ENCODE measurements at places on chromosomes 1 and 21.

- DNase-seq = no peak
Measured at GRCh38 chr1:148264374-148265276, 112.5 kb upstream of the NBPF11 start.

DNA sequence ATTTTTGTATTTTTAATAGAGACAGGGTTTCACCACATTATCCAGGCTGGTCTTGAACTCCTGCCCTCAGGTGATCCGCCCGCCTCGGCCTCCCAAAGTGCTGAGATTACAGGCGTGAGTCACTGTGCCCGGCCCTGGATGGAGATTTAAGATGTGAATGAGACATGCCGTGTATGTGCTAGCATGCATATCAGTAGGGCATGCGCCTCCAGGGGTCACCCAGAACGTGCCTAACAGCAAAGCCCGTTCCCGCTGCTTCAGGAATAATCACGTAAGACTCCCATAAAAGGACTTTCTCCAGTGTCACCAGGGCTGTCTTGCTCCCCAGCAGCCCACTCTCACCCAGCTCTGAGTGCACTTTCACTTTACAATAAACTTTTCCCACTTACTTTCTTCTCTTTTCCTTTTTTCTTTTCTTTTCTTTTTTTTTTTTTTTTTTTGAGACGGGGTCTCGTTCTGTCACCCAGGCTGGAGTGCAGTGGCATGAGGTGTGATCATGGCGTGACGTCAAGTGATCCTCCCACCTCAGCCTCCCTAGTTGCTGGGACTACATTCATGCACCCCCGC, 46.9 kb upstream of the DISP3 start:
- DNase-seq = no peak

DNA sequence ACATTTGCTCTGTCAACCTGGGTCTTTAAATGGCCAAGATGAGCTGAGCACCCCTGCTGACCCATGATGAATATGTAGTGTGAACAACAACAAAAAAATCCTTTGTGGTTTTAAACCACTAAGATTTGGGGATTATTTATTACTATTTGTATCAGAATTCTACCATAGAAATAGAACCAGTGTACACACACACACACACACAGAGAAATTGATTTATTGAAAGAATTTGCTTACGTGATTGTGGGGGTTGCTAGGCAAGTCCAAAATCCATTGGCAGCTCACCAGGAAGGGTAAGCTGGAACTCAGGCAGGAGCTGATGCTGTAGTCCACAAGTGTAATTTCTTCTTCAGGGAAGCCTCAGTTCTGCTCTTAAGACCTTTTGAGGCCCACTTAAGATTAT, 82.5 kb upstream of the MAP1LC3C start:
- no peak for DNase-seq

- no peak for DNase-seq
Measured at GRCh38 chr1:168328731-168329364, 48.2 kb downstream of the TBX19 start.

- no peak for DNase-seq
Measured at GRCh38 chr1:6131561-6131960, 48.6 kb downstream of the CHD5 start.

GRCh38 chr1:76330991-76331603, 256.6 kb downstream of the ST6GALNAC3 start:
- peak; percentile 74 for DNase-seq

DNA sequence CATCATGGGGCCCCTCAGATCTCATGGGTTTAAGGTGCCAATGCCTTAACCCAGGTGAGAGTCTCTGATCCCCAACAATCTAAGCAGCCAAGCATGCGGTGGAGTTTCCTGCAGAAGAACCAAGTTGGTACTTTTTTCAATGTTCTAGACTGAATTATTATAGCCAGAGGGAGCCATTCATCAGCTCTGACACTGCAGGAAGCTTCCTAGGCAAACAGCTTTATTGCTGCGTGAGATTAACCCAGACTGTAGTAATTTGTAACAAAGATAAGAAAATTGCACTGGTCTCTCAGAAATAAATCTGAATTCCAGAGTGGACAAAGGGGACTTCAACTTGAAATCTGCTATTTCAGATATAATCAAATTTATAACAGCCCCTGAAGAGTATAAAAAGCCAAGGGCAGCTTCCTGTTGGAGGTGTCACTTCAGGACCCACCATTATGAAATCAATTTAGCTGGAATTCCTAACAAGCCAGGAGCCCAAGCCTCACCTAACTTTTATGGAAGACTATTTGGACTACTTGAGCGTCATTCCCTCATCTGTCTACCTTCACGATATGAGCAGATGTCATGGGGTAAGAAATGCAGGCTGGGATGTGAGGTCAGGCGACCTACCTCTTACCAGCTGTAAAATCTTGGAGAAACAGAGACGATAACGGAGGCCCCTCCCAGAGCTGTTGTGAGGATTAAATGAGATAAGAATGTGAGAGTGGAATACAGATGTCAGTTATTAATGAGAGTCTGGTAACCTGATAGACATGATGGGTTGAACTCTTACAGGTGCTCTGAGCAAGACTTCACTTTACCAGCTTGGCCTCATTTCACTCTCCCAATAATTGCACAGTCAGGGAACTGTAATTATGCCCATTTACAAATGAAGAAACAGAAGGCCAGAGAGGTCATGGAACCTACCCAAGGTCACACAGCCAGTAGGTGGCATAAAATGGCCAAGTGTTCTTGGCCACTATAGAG, 135.1 kb downstream of the RRAGC start:
- DNase-seq = no peak

- DNase-seq = no peak
Measured at GRCh38 chr1:161706113-161706481, 932 bp upstream of the FCRLA start.

GRCh38 chr1:24263211-24263610, 55.9 kb upstream of the GRHL3 start:
- DNase-seq = no peak

DNA sequence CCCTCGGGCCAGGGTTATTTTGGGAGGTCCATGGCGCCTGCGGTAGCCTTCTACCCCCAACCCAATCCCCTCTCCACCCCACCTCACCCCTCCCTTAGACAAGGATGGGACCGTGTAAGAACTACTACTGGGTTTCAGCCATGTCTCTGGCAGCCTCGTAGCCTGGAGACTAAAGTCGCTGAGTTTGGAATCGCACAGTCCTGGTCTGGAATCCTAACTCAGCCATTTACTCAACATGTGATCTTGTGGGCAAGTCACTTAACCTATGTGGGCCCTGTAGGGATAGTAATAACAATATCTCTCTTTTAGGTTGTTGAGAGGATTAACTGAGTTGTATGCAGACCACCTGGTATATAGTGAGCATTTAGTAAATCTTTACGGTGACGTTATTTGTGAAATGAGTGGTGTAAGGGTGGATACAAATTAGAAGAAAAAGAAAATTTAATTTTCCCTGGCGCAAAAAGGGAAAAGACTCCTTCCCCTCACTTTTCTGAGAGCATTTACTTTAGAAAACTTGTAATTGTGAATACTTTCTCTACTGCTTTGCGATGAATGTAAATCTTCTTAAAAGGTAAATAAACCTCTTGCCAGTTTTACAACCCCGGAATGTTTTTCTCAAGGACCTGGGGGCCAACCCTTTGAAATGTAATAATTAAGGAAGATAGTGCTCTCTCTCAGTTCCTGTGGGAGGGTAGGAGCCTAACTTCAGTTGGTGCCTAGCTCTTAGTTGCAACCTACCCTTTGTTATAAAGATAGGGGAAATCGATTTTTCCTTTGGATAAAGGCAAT, 615 bp upstream of the MRPS15 start:
- DNase-seq = no peak

- DNase-seq = no peak
Measured at GRCh38 chr1:161324020-161324419, 9.8 kb downstream of the SDHC start.

DNA sequence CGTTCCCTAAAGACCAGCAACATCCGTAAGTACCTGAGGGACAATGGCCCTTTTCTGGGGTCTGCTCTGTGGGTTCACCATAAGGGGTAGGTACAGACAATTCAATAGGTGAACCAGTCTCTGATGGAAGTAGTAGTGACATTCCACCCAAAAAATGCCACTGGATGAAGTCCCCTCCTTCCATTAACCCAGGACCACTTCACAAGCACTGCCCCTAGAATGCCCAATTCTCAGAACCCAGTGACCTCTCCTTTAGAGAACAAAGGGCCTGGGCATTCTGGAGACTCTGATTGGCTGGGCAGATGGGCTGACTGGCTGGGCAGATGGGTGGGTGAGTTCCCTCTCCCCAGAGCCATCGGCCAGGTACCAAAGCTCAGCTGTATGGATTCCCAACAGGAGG, at the start of gene TEX38:
Gene TEX38 (plus strand): TSS at position 301 of the 400 bp plus-strand sequence. CDS start 81 bp downstream, at position 382.
- DNase-seq = no peak

DNA sequence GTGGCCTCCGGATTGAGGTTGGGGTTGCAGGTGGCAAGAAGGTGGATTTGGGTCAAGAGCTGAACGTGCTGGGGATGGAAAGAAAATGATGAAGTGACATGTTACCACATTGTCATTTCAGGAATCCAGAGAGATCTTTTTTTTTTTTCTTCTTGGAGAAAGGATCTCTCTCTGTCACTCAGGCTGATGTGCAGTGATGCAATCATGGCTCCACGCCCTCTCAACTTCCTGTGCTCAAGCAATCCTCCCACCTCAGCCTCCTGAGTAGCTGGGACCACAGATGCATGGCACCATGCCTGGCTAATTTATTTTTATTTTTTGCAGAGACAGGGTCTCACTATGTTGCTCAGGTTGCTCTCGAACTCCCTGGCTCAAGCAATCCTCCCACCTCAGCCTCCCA, 80.6 kb downstream of the GON4L start:
- no peak for DNase-seq

DNA sequence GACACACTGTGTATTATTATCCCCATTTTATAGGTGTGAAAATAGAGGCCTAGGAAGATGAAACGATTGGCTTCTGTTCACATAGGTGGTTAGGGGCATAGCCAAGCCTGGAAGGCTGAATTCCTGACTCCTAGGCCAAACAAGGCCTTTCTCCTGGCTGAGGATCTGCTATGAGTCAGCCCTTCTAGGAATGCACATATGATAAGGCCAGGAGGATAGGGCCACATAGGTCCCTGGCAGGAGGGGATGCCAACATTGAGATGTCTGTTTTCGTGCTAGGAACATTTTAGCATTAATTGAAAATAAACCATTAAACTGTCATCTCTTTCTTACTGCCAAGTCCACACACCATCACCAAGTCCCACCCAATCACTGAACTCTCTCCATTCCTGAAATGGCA, 9.2 kb downstream of the CSMD2 start:
- no peak for DNase-seq

- no peak for DNase-seq
Measured at GRCh38 chr21:45381865-45382696, 22.9 kb upstream of the COL18A1 start.

- DNase-seq = no peak
Measured at GRCh38 chr1:51750218-51750617, 128.3 kb downstream of the NRDC start.

GRCh38 chr1:59410457-59410856, 113.6 kb downstream of the FGGY start:
- DNase-seq = no peak

GRCh38 chr1:51729824-51730301, 113.0 kb downstream of the OSBPL9 start:
- no peak for DNase-seq

GRCh38 chr1:150362721-150363425, 1.1 kb upstream of the RPRD2 start:
- DNase-seq = no peak

- no peak for DNase-seq
Measured at GRCh38 chr1:109476825-109477224, 6.9 kb upstream of the ATXN7L2 start.

GRCh38 chr1:192669174-192669573, 33.2 kb downstream of the RGS13 start:
- DNase-seq = no peak

GRCh38 chr21:34864370-34865149, 184.5 kb downstream of the RUNX1 start:
- DNase-seq = no peak

- peak; percentile 98 for DNase-seq
Measured at GRCh38 chr1:8822373-8823294, 5.2 kb upstream of the RERE start.

DNA sequence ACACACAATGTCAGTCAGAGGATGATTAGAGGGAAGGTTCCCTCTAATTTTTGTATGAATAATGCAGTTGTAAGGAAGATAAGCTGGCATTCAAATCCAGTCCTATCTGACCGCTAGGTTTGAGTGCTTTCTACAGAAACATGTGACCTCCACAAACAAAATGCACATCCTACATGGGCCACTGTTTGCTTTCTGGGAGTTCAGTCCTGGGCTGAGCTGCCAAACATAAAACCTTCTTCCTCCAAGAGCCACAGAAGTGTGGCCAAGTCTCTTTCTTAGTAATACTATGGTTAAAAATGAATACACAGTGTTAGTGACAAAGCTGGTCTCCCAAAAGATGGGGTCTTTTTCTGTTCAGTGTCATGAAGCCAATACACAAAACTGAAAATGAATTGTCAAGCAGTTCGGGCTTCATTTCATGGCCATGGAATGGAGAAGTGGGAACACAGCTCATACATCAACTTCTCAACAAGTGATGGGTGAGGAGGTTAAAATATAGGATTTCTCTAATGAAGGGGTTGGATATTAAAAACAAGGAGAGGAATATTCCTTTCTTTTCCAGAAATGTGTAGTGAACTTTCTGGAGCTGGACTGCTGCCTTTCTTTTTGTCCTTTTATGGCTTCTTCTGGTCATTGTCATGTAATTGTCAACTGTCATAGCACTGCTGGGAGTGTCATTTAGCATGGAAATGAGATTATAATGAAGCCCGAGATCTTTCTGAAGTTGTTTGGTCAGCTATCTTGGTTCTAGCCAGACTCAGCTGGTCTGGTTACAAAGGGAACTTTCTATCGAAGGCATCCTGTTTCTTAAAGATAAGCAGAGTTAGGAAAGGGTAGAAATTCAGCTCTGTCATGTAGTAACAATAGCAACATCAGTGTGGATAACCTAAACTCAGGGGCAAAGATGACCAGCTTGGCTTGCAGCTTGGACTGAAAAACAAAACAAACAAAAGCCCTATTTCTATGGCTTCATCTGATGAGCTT, 135.1 kb downstream of the CHD1L start:
- no peak for DNase-seq

DNA sequence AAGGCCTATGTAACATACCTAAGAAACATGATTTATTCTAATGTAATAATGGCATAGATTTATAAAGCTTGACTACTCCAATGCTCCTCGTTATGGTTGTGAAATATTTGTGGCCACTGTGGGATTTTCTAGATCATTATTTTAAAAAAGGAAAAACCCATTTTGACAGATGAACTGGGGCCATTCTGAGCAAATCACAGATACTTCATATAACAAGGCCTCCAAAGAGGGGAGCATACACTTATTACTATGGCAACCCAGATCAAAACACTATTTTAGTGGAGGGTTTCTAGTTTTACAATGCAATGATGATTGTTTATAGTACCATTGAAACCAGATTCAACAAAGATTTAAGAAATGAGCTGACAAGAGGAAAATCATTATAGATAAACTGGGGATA, 346.6 kb downstream of the ZNF326 start:
- no peak for DNase-seq

DNA sequence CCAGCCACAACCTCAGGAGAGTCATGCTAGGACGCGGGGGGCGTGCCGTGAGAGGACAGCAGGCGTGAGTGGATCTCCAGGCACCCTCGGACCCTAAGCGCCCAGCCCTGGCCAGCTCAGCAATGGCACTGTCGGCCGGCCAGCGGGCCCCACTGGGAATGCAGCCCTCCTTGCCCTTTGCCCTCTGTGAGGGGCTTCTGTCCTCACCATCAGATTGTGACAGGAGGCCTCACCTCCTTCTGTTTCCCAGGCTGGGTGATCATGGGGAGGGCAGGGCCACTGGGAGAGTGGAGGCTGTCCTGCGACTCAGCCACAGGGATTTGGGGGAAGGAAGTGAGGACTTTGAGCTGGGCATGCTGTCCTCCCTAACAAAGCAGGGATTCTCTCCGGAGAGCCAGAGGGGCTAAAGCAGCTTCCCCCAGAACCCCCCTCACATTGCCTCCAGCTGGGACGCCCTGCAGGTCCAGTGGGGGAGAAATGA, 6.6 kb upstream of the LRRC3 start:
- DNase-seq = no peak
